Caki2 (cell line): ENCODE measurements at places on chromosomes 2 and 18. TPM values are rescaled to one million over a fixed set of nuclear protein-coding genes. Genes with fewer than 3 reads are reported as not detected.

The FBXO36 gene
- 1.4 and 1.9 TPM in 2 replicates for total RNA-seq

DNA sequence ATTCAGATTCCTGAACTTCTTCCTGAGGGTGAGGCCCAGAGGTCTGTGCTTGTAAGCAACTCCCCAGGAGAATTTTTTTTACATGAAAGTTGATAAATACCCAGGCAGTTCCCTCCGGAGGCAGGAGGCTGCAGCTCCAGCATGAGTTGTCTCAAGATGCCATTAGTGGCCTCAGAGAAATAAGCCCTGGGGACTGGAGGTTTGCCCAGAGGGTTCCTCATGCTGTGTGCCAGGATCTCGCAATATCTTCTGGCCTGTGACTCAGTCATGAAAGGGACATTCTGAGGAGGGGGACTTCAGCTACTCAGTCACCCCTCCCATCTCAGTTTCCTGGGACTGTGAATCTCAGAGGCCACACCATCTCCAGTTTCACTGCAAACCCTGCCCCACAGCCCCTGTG lies 49.9 kb downstream of the LYPD1 start:
- no peak for DNase-seq

DNA sequence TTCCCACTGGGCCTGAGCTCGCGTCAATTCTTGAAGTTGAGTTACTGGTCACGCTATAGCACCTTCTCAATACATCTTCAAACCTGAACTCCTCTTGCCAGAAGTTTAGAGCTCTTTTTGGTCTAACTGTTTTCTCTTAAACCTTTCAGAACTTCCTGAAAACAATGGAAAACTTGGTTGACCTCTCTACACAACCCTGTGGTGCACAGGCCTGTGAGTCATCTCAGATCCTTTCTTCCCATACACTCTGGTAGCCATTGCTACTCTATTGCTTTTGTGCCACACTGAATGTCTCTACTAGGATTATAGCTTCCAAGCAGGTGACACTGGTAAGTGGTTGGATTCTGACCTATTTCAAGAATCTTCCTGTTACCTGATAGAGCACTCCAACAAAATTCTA lies 321.5 kb upstream of the FSIP2 start:
- no peak for DNase-seq

DNA sequence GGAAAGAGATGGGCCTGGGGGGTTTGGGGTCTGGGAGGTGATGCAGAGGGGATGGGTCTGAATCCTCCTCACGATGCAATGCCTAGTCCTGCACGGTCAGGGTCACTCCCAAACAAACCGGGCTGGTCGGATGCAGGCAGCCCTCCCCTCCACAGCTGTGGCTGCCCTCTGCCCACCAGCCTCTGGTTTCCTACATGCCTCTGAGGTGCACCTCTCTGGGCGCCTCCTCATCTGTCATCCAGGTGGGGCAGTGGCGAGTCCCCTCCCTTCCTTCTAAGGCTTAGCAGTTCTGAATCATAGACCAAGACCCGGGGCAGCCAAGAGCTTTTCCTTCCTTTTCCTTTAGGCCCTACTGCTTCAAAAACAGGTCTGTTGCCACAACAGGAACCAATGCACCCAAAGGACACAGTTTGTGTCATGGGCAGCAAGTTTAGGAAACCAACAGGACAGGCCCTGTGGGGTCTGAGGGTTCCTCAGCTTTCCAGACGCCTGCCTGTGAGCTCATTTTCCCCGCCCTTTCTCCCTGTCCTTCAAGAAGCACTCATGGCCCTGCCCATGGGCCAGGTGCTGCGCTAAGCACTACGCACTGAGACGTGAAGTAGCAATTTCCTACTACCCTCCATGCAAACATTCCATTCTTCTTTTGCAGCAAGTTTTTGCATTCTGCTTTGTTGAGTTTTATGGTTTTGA lies 6.5 kb upstream of the MAL start:
- DNase-seq = no peak

DNA sequence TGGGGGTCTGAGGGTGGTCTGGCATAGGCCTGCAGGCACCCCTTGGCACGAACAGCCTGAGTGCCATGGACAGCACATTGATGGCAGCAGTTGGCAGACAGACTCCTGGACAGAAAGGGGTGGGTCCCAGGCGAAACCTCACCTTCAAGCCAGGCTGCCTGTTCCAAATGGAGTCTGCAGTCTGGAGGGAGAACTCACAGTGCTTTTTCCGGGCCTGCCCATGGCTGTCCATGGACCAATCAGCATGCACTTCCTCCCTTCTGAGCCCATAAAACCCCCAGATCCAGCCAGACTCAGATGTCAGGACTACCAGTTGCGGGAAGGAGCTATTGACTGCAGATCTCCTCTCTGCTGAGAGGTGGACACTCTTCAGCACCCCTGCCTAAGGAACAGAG lies 694.6 kb upstream of the ACVR2A start:
- DNase-seq = no peak

GRCh38 chr2:85711578-85712060 lies 17.5 kb downstream of the GNLY start:
- no peak for DNase-seq
